ENCODE measurements at places on chromosomes 6 and 20.

DNA sequence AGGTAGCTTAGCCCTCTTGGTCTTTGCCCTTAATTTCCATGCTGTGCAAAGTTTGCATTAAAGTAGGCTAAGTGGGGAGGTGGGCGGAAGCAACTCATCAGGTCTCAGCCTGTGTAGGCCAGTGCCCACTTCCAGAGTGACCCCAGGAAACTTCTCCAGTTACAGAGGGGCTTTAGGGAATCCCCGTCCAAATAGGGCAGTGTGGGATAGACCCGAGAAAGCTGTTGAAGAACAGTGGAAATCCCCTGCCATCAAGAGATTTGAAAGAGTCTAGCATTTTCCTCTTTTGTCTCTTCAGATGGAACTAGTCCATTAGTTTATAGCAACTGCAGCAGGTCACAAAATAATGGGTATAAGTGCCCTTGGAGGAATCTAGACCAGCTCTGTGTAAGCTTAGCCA, 20.2 kb downstream of the SF3B5 start:
- DNase-seq, result no peak

- no peak for DNase-seq
Observed at GRCh38 chr6:16420715-16421461, 182.5 kb downstream of the GMPR start.

- no peak for DNase-seq
Observed at GRCh38 chr20:740162-740561, 28.1 kb downstream of the SLC52A3 start.

DNA sequence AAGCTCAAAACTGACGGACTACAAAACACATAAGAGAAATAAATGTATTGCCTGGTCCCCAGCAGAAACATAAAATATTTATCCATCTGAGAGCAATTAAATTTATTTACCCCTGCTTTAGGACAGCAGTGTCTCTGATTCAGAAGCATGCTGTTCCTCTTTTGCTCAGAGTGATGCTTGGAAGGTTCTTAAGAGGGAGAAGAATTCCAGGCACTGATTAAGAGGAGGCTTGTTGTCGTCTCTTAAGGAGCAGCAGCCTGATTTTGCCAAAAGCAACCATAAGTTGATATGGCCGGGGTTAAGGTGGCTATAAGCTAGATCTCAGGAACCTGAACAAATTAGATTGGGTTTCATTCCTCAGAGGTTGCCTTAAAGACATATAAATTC, 25.8 kb downstream of the CAP2 start:
- DNase-seq, result no peak

DNA sequence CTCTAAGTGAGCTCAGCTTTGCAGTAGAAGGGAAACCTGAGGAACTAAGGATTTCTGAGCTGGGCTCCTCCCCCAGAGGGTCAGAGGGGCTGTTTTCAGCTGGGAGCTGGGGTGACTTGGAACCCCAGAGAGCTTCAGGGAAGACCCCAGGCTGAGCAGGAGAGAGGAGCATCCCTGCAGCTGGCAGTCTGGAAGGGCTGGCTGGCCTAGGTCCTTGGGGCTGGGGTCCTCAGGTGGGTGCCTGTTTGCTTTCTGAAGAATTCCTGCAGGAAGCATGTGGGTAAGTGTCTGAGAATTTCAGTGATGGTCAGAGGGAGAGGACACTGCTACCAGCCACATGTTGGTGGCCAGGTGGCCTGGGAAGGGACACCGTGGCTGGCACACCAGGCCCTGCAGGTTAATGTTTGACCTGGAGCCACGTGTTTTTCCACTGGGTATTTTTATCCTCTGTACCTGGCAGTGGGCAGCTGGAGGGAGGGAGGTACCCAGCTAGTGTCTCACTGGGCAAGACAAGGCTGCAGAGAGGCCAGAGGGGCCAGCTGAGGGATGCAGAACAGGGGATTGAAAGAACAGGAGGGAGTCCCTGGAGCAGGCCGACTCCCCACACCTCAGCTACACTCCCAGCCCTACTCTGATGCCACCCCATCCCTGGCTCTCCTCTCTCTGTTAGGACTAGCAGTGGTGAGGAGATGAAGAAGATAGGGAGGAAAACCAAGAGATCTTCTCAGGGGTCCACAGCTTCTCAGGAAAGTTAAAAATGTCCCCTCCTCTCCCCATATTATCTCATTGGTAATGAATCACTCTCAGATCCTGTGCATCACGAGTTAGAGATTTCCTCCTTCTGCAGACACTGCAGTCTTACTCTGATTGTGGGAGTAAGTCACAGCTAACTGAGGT, 143.6 kb downstream of the VEGFA start:
- no peak for DNase-seq

DNA sequence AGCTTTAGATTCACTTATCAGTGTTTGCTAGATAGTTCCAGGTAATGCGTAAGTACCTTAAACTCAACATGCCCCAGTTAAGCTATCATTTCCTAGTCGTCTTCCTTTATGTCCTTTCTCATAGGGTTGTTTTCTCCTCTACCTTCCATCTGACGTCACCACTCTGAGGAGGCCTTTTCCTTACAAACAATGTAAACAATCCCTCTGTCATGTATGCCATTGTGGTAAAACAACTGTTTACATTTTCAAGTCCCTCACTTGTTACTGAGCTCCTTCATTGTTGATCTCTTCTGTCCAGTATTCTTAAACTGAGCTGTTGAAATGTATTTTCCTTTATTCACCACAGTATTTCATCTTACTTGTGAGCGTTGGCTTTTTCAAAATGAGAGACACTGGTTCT, 45.4 kb upstream of the PLCG1 start:
- DNase-seq, result no peak

GRCh38 chr6:79076160-79076559, 1.9 kb downstream of the PHIP start:
- no peak for DNase-seq

DNA sequence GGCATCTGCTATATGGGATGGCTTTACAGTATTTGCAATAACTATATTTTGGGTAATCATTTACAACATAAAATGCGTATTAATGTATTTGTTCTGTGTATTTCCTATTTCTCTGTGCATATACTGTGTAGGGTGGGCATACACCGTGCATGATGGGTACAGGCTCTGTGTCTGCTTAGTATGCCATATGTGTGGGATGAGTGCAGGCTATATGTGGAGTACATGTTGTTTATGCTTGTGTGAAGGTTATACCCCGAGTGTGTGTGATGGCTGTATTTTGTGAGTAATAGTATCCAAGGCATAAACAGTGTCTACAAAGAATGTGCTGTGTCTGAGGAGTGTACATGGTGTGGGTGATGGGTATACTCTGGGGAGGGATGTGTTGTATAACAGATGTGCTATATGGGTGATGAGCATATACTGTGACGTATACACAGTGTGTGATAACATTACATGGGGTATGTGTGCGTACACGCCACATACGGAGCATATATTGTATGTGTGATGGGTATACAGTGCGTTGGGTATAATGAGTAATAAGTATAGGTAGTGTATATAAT, 52.7 kb downstream of the CPXM1 start:
- no peak for DNase-seq

DNA sequence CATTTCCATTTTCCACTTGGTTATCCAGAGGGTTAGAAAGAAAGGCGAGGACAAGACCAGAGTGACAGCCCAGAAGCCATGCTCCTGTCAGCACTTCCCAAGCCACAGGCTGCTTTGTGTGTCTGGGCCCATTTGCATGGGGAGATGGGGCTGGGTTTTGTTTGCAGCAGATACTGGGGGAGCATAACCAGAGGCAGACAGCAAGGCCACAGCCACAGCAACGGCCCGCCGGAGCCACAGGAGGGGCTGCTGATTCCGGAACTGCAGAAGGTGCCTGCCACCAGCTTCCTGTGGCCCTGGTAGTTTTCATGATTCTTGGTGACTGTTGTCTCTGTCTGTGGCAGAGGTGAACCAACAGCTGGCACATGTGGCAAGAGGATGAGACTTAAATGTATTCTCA, 106.6 kb downstream of the DLL1 start:
- DNase-seq, result no peak

DNA sequence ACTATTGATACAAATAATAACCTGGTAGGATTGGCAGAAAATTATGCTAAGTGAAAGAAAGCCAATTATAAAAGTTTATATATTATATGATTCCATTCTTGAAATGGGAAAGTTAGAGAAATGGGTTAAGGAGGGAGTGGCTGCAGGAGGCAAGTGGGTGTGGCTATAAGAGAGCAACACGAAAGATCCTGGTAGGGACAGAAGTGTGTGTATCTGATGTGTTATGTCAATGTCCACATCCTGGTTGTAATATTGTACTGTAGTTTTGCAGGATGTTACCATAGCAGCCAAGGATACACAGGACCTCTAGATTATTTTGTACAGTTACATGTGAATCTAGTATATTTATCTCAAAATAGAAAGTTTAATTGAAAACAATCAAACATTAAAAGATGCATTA, 46.8 kb downstream of the SNX5 start:
- no peak for DNase-seq

DNA sequence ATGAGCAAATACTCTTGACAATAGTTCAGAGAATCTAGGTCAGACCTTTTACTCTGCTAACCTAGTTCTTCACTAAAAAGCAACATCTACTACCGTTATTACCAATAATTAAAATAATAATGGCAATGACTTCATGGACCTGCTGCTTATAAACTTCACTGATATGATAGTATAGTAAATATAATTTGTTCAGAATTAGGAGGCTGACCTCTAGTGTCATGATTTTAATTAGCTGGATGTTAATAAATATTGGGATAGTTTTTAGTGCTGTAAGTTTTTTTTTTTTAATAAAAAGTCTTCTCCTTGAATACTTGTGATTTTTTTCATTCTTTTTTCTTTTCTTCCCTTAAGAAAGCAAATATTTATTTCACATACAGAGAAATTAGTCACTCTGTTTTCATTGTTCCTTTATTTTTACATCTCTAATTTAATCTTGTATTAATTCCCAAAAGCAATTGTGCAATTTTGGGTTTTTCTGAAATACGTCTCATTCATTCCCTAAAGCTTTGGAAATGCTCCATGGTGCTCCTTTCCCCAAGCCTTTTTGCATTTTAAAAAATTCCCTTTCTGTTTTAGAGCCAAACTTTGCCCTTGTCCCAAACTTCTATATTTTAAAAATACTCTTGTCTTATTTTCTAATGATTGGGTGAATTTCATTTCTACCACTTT, 46.6 kb upstream of the UST start:
- no peak for DNase-seq

DNA sequence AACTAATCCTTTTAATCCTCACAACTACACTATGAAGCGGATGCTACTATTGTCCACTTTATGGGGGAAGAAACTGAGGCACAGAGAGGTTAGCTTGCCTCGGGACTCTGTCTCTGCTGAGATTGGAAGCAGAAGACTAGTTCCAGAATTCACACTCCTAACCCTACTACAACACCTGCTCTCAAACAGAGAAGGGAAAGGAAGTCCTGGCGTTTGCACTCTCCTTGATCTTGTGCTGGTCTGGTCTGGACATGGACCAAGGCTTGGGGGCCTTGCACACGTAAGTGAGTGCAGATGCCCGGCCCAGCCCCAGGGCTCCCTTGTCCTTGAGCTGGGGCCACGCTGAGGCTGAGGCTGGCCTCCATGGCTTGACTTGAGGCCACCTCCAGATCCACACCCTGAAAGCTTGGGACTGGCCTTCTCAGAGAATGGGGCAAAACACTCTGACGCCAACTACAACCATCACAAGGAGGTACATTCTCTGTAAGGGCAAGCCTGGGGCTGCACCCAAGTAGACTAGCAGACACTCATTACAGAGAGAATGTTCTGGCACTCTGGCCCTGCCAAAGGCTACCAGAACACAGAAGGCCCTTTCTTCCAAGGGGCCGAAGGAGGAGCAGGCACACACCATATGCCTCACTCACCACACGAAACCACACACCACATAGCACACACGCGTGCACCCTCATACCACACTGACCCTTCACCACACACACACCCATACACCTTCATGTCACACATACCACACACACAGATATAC, 33.3 kb upstream of the EZR start:
- DNase-seq, result no peak

- no peak for DNase-seq
Observed at GRCh38 chr6:127198549-127198948, 68.1 kb upstream of the RNF146 start.

DNA sequence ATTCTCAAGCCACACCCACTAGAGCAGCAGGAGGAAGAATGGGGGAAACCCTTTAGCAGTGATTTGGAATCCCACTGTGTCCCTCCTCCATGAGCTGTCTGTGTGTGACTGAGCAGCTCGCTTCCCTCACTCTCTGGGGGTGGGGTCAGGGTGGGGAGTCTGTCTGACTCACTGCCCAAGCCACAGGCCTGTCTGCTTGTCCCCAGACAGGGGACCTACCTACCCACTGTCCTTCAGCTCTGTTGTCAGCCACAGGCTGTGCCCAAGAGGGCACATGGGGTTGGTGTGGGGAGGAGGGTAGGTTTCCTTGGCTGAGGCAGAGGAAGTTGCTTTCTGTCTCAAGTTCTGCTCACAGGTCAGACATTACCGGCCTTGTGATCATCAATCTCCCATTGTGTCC, 127.0 kb downstream of the MAFB start:
- no peak for DNase-seq

GRCh38 chr20:29741894-29742698, 1515.4 kb upstream of the DEFB115 start:
- DNase-seq, result no peak

- DNase-seq, result no peak
Observed at GRCh38 chr6:5499644-5500306, 238.5 kb downstream of the FARS2 start.

DNA sequence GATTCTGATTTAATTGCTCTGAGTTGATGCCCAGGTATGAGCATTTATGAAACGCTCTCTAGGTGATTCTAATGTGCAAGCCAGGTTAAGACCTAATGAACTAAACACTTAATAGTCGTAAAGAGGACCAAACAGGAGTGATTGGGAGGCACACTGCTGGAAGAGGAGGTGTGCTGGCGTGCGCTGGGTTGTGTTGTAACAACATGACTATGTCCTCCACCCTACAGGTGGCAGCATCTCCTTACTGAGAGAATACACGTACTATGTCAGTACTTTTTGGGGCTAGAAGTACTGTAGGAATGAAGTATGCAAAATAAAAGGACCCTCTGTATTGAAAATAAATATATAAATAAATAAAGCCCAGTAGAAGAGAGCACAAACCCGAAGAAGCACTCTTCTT, 11.9 kb downstream of the C6orf89 start:
- no peak for DNase-seq

DNA sequence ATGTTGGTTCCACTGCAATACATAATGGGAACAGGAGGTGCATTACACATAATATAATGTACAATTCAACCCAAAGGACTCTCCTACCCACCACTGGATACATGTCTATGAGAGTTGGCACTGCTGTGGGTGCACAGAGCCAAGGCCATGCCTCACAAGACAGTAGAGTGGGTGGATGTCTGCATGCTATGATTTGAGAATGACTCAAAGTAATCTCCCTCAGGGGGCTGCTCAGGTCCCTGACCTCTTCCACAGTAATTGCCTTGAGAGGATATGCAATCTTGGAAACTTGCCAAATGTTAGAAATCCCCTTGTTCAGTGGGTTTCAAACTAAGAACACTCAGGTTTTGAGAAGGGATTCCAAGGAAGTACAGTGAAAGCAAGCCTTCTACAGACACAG, 79.0 kb downstream of the ANKEF1 start:
- no peak for DNase-seq

GRCh38 chr6:110232450-110232849, 52.2 kb downstream of the CDC40 start:
- DNase-seq, result peak; percentile 6

GRCh38 chr6:169070506-169071176, 183.0 kb downstream of the THBS2 start:
- DNase-seq, result peak; percentile 95
